ENCODE measurements at places on chromosomes 12 and 14.
A peak's percentile ranks its signal among the peaks of the same experiment; 100 is the strongest.

- no peak for DNase-seq
These were observed 4.3 kb downstream of the CPNE6 start for GRCh38 chr14:24075485-24076301.

DNA sequence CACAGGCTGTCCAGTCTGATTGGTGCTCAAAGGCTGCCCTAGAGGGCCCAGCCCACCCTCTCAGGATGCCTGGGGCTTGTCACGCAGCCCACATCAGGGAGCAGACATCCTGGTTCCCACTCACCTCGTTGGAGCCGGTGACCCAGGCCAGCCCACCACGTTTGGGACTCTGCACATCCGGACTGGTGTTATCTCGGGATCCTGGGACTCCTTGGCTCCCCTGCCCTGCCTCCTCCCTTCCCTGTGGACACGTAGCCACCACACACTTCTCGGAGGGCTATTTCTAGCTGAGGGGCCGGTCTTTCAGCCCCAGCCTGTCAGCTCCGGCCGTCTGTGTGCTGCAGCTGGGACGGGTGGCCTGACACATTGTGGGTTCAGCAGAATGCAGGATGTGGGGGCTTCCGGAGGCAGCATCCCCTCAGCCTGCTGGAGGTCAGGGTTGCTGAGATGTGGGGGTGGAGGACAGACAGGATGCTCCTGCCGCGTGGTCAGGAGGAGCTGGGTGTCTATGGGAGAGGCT lies 12.8 kb upstream of the FGF23 start:
- no peak for DNase-seq

- no peak for DNase-seq
These were observed 29.0 kb upstream of the SMOC1 start for GRCh38 chr14:69850086-69850735.

- no peak for DNase-seq
These were observed 227.2 kb downstream of the DACT1 start for GRCh38 chr14:58864751-58865513.

- DNase-seq: no peak
These were observed 7.4 kb downstream of the CDKN1B start for GRCh38 chr12:12724421-12725085.

DNA sequence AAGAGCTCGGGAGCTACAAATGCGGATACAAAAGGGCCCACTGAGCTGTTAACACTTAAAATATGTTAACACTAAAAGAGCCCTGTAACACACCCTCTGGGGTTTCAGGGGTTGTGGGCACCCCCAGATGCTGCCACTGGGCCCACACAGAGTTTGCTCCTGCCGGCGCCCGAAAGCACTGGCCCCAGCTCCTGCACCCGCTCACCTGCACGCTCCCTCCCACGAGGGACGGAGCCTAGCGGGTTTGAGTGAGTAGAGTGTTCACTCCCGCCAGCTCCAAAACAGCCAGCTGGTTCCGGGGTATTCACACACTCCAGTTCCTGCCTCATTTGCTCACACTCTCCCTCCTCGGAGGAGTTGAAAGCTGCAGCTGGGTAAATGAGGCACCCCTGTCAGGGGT lies 357.7 kb downstream of the ETNK1 start:
- DNase-seq: peak; percentile 3

DNA sequence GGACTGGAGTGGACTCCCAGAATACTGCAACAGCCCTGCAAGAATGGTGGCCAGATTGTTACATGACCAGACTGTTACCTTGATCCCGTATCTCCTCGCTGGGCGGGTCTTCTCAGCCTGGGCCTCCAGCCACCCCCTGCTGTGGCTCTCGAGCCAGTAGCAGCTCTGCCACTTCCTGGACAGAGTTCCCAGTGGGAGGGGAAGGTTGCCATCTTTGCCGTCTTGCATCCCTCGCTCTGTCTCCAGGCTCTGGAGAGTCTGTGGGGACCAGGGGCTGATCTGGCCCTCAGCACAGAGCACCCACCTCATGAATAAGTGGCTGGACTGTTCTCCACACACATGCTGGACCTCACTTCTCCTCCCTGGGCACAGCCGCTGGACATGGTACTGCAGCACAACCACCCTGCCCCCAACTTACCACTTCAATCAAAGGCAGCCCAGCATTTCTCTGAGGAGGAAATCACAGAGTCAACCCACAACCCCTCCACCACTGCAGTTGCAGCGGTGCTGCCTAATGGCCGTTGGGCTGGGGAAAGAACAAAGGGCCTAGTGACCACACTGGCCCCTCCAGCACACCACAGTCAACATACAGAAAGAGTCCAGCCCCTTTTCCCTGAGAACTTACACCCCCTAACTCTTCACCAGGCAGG lies 6.9 kb upstream of the KLRF1 start:
- DNase-seq: no peak

DNA sequence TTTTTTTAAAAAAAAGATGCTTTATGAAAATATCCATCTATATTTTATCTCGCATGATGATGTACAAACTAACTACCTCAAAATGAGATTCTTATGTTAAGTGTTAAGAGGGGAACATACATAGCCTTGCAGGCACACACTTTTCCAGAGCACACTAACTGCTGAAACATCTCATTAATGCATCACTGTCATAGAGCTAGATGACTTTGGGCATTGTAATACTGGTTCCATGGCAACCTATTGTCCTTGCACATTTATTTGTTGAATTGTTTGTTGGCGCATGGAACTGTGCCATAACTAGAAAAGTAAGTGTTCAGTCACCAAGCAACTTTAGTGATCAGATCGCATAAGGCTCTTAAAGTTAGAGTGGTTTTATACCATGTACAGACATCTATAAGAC lies 348.3 kb downstream of the GALC start:
- peak; percentile 9 for DNase-seq

DNA sequence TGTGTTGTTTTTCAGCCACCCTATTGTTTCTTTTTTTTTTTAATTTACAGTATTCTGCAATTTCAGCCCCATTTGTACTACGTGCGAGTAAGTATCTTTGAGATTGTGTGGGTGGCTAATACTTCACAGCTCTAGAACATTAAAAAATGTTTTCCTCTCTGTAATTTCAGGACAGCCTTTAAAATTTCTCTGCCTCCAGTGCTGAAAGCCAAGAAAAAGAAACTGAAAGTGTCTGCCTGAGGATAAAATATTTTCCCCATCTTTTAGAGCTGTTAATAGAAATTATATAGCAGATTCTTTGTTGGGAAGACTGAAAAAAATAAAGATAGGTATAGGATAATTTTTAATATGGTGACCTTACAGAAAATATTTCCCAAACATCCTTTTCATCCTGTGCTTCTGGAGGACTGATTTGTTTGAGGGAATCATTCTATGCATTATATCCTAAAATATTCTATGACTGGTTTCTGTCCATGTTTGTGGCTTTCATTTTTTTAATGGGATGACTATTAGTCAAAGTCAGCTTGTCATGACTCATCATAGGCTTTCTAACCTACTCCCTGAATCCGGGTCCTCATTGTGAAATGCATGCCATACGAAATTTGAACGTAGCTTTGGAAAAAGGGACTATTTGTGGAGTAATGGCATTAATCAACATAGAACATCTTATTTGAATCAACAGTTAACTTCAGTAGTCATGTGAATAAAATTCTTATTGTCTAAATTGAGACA lies 10.8 kb upstream of the TCTN2 start:
- DNase-seq: no peak

DNA sequence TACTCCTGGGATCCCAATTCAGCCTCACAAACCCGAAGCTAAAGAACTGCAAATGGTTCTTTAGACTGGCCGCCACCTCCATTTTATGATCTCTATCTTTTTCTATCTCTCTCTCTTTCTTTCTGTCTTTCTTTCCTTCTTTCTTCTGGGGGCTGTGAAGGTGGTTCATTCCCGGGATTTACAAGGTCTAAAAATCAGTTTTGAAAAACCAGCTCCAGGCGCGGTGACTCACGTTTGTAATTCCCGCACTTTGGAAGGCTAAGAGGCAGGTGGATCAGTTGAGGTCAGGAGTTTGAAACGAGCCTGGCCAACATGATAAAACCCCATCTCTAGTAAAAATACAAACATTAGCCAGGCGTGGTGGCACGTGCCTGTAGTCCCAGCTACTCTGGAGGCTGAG lies 67.2 kb upstream of the VASH1 start:
- no peak for DNase-seq

GRCh38 chr12:111120578-111120977 lies 200.2 kb upstream of the MYL2 start:
- DNase-seq: no peak

- DNase-seq: no peak
These were observed 58.0 kb downstream of the ZNF664 start for GRCh38 chr12:124031058-124031457.

- peak; percentile 39 for DNase-seq
These were observed 11.9 kb downstream of the CFAP54 start for GRCh38 chr12:96501133-96501761.

- peak; percentile 79 for DNase-seq
These were observed at the start of gene WASHC4 for GRCh38 chr12:105107494-105108371. Gene WASHC4, plus strand, starts transcription at chr12:105107731. Its CDS starts 70 bp downstream, at chr12:105107801.

GRCh38 chr12:6632026-6632983 lies 3.5 kb downstream of the LPAR5 start:
- DNase-seq: no peak

- DNase-seq: no peak
These were observed 45.7 kb downstream of the CCDC91 start for GRCh38 chr12:28235985-28236384.

DNA sequence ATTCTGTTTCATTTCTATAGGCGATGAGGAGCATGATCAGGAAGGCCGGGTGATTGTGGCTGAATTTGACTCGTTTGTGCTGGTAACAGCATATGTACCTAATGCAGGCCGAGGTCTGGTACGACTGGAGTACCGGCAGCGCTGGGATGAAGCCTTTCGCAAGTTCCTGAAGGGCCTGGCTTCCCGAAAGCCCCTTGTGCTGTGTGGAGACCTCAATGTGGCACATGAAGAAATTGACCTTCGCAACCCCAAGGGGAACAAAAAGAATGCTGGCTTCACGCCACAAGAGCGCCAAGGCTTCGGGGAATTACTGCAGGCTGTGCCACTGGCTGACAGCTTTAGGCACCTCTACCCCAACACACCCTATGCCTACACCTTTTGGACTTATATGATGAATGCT lies 1.9 kb downstream of the APEX1 start:
- no peak for DNase-seq

GRCh38 chr12:110361216-110361615 lies 42.3 kb downstream of the ANAPC7 start:
- DNase-seq: no peak

- no peak for DNase-seq
These were observed 353.8 kb downstream of the AACS start for GRCh38 chr12:125418902-125419564.

GRCh38 chr14:84040101-84040500 lies 1489.8 kb upstream of the FLRT2 start:
- DNase-seq: no peak

DNA sequence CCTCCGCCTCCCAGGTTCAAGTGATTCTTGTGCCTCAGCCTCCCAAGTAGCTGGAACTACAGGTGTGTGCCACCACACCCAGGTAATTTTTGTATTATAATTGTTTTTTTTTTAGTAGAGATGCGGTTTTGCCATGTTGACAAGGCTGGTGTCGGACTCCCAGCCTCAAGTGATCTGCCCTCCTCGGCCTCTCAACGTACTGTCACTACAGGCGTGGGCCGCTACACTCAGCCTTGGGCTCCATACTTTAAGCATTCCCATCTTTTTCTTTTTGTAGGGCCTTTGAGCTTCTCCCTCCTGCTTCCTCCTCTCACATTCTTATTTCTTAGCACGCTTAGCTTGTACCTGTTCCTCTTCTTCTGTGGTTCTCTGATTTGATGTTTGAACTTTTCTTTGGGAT lies 62.8 kb downstream of the SERPINA3 start:
- DNase-seq: no peak

DNA sequence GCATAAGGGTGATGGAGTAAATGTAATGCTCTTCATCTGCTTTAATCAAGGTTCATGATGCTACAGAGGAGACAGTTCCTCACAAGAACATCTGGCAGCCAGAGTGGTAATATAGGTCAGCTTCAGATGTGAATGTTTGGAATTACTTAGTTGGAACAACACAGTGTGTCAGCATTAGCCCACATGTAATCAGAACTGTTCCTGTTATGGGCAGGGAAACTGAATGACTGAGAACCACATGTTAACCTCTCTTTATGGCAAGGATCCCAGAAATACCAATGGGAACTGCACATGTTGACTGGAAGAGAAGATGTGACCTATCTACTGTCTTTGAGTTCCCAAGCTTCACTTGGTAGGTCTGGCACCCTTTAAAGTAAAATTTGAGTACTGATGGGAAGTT lies 390.1 kb upstream of the PDE3A start:
- DNase-seq: no peak

GRCh38 chr12:96902076-96902475 lies 5.0 kb upstream of the NEDD1 start:
- no peak for DNase-seq

- no peak for DNase-seq
These were observed 54.7 kb downstream of the SUSD6 start for GRCh38 chr14:69666112-69666511.

- DNase-seq: no peak
These were observed 122.5 kb upstream of the KRAS start for GRCh38 chr12:25372969-25373817.

DNA sequence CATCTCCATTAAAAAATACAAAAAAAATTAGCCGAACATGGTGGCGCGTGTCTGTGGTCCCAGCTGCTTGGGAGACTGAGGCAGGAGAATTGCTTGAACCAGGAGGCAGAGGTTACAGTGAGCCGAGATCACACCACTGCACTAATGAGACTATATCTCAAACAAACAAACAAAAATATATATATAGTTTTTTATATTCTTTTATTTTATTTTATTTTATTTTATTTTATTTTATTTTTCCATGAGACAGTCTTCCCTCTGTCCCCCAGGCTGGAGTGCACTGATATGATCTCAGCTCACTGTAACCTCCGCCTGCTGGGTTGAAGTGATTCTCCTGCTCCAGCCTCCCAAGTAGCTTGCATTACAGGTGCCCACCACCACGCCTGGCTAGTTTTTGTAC lies 79.5 kb downstream of the IRF2BPL start:
- no peak for DNase-seq

DNA sequence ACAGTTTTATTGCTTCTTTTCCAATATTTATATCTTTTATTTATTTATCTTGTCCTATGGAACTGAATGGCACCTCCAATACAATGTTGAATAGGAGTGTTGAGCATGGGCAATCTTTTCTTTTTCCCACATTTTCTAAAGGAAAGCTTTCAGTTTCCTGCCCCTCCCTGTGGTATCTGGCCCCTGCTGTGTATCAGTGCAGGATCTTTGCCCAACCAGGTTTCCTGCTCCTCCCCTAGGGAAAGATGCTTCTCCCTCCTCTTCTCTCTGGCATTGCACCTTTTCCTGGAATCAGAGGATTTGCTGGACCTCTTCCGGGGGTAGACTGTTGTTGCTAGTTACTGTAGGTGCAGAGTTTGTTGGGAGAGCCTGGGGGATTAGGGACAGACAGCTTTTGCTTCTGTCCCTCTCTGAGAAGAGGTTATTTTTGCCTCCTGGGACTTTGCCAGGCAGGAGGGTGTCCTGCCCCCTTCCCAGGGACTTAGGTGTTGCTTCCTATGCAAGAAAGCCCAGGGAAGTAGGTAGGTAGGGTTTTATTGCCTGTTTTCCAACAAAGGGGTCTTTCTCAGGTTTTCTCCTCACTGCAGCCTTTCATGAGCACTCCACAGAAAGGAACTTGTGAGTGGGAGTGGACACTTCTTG lies 67.6 kb downstream of the POLR3B start:
- no peak for DNase-seq
